ENCODE measurements at places on chromosomes 7 and 10. TPM values are rescaled to one million over a fixed set of nuclear protein-coding genes. Genes with fewer than 3 reads are reported as not detected.

DNA sequence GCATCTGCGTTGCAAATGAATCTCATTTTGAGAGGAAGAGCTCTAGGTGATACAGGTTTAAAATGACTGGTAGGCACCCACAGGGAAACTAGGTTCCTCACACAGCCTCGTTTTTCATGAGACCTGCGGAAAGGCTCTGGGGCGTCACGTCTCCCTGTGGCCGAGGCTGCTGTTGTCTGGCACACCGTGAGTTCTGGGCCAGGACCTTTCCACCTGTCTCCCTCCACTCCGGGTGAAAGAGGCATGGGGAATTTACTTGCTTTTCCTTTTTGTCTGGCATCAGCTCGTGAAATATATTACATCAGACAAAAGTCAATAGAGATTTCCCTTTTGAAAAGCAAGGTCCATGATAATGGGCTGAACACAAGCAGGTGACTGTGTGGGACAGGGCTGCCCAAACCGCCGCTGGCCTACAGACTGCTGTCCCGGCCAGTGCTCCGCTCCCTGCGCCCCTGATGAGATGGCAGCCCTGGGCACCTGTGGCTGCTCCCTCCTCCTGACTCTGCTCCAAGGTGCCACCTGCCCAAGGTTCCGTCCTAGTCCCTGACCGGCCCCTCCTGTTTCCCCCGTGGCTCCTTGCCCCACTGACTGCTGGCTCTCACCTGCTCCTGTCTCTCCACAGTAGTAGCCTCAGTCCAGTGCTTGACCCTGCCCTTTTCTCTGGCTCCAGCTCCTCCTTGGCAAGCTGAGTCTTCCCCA, 109.6 kb downstream of the NKX6-2 start:
- no peak for DNase-seq

- DNase-seq, result no peak
Observed at GRCh38 chr10:123519861-123520260, 146.3 kb upstream of the GPR26 start.

GRCh38 chr10:78568620-78569019, 500.1 kb upstream of the ZMIZ1 start:
- no peak for DNase-seq

- DNase-seq, result no peak
Observed at GRCh38 chr7:50292165-50292757, 12.3 kb upstream of the IKZF1 start.

DNA sequence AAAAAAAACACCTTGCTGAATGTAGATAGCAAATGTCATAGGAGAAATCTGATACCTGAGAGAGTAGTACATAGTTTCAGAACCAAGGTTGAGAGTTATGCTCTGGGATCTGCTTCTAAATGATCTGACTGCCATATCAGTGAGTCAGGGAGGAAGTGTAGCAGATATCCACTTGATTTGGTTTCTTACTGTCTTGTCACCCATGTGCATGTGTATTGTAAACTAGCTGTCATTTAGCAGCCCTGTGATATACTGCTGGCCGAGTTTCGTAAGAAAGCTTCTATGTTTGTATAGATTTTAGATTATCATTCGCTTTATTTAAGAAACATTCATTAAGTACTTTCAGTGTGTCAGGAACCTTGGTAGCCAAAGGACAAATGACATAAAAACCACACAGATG, 42.0 kb downstream of the SP4 start:
- DNase-seq, result no peak

DNA sequence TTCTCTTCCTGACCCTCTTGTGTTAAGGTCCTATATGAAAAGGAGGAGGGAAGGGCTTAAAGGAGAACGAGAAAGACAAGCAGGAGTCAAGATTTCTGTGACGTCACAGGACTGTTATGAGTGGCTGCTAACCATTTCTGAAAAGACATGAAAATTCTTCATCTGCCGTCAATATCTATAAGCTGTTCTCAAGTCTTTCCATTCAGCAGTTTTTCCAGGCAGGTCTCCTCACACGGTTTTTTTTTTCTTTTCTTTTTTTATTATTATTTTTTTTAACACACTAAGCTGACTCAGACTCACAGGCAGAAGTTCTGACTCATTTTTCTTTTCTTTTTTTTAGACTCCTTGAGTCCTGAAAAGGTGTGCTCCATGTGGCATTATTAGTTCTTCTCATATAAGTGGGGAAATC, 72.0 kb downstream of the DGKI start:
- peak; percentile 68 for DNase-seq

DNA sequence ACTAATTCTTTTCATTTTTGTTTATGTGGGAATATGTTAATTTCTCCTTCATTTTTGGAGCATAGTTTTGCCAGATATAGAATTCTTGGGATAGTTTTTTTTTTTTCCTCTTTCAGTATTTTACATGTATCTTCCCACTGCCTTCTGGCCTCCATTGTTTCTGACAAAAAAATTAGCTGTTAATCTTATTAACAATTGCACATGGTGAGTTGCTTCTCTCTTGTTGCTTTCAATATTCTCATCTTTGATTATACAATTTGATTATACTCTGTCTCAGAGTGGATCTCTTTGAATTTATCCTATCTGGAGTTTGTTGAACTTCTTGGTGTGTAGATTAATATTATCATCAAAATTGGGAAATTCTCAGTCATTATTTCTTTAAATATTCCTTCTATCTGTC, 41.4 kb upstream of the HABP2 start:
- no peak for DNase-seq

GRCh38 chr10:64086083-64086767, 565.0 kb downstream of the REEP3 start:
- no peak for DNase-seq

- DNase-seq, result no peak
Observed at GRCh38 chr7:157472311-157473050, 135.7 kb downstream of the DNAJB6 start.

DNA sequence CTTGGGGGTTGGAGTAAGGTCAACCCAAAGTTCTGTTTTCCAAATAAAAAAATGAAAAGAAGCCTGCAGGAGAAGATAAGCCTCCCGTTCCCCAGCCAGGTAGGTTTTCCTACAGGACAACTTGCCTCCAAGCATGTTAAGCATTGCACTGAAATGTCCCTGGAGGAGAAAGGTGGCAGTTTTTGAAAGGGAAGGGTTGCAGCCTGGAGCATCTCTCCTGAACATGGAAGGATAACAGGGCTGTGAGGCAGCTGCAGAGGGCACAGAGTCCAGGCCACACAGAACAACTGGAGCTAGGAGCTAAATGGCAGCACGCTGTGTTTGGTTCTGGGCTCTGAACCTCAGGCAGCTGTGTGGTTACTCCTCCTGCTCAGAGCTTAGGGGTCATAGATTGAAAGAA, 452.9 kb downstream of the TCERG1L start:
- DNase-seq, result no peak

- no peak for DNase-seq
Observed at GRCh38 chr7:121272676-121273075, 56.1 kb upstream of the WNT16 start.

- DNase-seq, result no peak
Observed at GRCh38 chr7:92613214-92613613, 23.0 kb upstream of the FAM133B start.

GRCh38 chr10:70777063-70777875, 7.9 kb downstream of the TBATA start:
- no peak for DNase-seq

- DNase-seq, result peak; percentile 20
Observed at GRCh38 chr7:74656441-74656836, 1.1 kb upstream of the GTF2I start.

- no peak for DNase-seq
Observed at GRCh38 chr10:112996462-112996861, 46.4 kb downstream of the TCF7L2 start.

- no peak for DNase-seq
Observed at GRCh38 chr10:78768876-78769275, 299.9 kb upstream of the ZMIZ1 start.

DNA sequence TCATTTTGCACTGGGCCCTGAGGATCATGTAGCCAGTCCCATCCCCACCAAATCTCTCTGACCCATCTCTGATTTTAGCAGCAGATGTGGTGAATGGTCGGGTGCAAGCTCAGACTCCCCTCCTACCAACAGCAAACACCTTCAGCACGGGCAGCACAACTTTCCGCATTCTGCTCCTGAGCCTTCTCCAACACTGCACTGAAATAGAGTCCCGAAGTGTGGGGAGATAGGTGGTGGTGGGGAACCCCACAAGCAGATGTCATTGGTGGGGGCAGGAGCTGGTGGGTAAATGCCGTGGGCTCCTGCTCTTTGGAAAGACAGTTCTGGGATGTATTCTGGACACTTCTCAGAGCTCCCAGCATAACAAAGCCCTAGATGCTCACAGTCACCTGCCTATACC, 9.6 kb upstream of the CTBP2 start:
- DNase-seq, result no peak

DNA sequence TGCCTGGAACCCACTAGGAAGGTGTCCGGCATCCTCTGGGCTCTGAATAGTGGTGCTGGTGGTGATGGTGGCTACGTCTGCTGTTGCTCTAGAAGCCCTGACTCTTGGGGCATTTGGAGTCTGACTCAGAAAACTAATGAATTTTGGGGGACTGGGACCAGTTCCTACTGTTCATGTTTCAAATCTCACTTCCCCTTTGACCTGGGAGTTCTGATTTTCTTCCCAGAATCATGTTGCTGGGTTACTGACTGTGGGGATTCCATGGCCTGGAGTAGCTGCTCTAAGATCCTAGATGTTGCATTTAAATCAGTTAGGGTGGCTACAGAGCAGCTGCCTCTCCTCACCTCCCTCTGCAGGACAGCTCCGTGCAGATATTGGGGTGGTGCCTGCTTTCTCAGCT, 3.2 kb downstream of the TSPAN33 start:
- no peak for DNase-seq

DNA sequence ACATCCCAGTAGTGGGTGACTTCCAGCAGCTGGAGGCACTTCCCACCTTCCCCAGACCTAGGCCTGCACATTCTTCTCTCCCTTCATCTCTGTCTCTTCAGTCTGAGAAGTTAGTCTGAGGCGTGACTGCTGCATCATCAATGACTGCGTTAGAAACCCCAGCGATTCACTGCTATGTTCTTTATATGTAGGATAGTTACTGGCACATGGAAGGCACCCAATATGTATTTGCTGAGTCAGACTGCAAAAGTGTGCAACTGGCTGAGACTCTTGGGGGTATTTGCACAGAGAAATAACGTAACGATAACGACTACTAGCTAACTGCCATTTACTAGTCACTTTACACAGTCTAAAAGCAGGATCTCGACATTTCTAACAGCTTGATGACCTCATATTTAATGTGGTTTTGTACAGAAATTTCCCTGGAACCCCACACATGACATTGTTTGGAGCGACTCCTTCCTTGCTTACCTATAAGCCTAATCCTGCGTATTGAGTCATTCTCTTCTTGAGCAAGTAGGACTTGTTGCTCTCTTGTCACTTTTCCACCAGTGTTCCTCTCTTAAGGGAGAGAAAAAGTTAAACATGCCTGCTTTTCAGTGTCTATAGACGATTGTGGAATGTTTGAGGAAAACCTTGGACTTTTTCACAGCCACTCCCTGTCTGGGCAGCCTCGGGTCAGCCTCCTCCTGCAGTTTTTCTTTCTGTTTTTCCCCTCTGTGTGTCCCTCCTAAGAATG, 45.5 kb downstream of the THNSL1 start:
- DNase-seq, result peak; percentile 68

- DNase-seq, result no peak
Observed at GRCh38 chr7:150340024-150340749, 1.2 kb downstream of the RARRES2 start.

- no peak for DNase-seq
Observed at GRCh38 chr7:35685781-35686180, 9.2 kb downstream of the HERPUD2 start.

Gene COBL
- total RNA-seq, result 3.0 TPM

Gene CRTAC1
- not detected for total RNA-seq

Gene PSD
- 0.50 TPM for total RNA-seq

Gene CRYGN
- not detected for total RNA-seq

Gene CTAGE8
- total RNA-seq, result 4.5 TPM

Gene GOLGA7B
- 3.1 TPM for total RNA-seq

Data from mammary epithelial cell (primary cell).